ENCODE measurements at places on chromosomes 2 and 18.

DNA sequence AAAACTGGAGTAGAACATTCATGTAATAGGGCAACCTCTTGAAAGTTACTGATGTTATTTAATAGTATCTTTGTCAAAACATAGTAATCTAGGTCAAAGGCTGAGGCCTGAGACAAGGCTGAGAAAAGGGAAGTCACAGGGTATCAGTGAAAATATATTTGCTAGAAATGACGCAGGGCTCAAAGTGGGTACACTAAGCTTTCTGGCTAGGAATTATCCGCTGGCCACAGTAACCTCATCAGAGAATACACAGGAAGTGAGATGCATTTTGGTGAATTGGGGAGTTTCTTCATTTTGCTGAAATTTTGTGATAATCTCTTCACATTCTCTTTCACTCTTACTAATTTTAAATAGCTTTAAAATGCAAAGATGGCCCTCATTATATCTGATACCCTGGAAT, 206.8 kb downstream of the OTX1 start:
- no peaks in the 10 kb centered on the region for H3K4me1 ChIP-seq
- H3K27me3 ChIP-seq: no peaks in the 10 kb centered on the region
- no peak for ATAC-seq
- no peak overlapping the region for H3K4me3 ChIP-seq

GRCh38 chr2:43115881-43116280, 110.5 kb downstream of the ZFP36L2 start:
- no peak overlapping the region for H3K27ac ChIP-seq
- no peaks in the 10 kb centered on the region for H3K27me3 ChIP-seq
- no peaks in the 10 kb centered on the region for H3K36me3 ChIP-seq
- H3K4me3 ChIP-seq: no peak overlapping the region
- no peak for ATAC-seq

GRCh38 chr2:112701052-112701451, 19.8 kb upstream of the NT5DC4 start:
- H3K36me3 ChIP-seq: no peaks in the 10 kb centered on the region
- ATAC-seq: no peak
- H3K4me3 ChIP-seq: no peak overlapping the region
- H3K27ac ChIP-seq: no peak overlapping the region
- no peaks in the 10 kb centered on the region for H3K4me1 ChIP-seq

DNA sequence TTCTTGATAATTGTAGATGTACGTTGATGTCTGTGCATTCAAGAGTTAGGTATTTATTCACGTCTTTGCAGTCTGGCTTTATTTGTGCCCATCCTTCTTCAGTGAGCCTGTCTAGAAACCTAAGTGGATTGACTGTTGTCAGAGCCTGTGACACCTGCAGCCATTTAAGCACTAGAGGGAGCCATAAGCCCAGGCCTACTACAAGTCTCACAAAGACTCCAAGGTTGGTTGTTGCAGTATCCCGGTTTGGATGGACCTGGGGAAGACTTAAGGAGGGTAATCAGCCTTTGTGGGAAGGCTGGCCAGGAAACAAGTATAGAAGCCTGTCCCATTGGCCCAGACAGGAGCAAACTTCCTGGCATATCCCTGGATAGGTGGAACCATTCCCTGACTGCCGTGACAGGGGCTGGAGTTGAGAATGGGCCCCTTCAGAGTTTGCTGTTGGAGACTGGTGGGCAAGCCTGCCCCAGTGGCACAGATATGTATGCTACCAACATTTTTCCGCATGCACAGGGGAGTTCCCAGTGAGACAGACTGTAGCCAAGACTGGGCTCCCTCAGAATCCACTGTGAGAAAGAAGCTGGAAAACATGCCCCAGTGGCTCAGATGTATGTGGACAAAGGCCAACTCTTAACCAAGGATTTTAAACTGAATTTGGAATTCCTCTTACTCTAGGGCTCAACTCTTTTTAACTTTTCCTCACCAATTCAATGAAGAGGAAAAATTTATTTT, 9.3 kb upstream of the LRRC30 start:
- ATAC-seq: peak; percentile 41
- no peaks in the 10 kb centered on the region for H3K36me3 ChIP-seq
- H3K27me3 ChIP-seq: no peaks in the 10 kb centered on the region
- no peak overlapping the region for H3K4me3 ChIP-seq
- H3K27ac ChIP-seq: no peak overlapping the region

Data from gastroesophageal sphincter (tissue), 4 donors.